Adrenal gland (tissue), 19 donors: ENCODE measurements at places on chromosomes 5 and 9. TPM values are rescaled to one million over a fixed set of nuclear protein-coding genes. Genes with fewer than 3 reads are reported as not detected.
A peak's percentile ranks its signal among the peaks of the same experiment; 100 is the strongest.

Gene CDC20B
- total RNA-seq = not detected

Gene IGIP
- 21.3 TPM for total RNA-seq

Gene GABRA1
- not detected for total RNA-seq

DNA sequence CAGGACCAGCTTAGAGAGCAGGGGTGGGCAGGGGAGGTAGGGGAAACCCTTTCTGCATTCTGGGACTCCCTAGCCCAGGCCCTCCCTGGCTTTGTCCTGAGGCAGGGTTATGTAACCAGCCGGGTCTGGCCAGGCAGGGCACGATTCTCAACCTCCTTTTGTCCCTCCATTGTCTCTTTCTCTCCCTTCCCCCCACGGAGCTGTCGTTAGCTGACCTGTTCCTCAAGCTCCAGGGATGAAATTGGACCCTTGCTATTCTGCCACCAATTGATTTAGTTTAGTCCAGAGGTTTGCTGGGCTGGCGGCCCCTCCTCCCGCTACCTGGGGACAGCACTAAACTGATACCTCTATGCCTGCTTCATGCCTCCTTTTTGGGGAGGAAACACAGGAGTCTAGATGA, 9.4 kb upstream of the NDST1 start:
- peak; percentile 49 for DNase-seq

DNA sequence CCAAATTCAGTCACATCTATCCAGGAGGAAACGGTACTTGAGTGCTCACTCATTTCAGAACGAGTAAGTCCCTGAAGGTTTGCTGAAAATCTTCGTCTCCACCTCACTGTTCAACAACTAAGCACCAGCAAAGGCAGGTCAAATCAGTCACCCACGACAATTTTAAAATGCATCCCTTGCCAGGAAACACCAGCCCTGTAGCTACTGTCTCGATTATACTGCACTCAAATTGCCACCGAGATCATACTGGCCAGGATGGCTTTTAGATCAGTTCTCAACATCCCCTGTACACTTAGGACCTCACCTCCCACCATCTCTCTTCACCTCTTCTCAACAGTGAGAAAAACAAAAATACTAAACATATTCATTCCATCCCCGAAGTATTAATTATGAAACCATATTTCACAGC, 298.6 kb downstream of the AGTPBP1 start:
- no peak for DNase-seq

Gene ERCC6L2
- 51.2 TPM for total RNA-seq

Gene CCNG1
- total RNA-seq = 131 TPM

- no peak for DNase-seq
Observed at GRCh38 chr5:138033907-138034306, 1.0 kb upstream of the FAM13B start.

- no peak for DNase-seq
Observed at GRCh38 chr9:9754186-9754585, 858.6 kb downstream of the PTPRD start.

Gene DPYSL3
- 3.5 TPM for total RNA-seq
